ENCODE measurements at places on chromosomes 7 and 10.

DNA sequence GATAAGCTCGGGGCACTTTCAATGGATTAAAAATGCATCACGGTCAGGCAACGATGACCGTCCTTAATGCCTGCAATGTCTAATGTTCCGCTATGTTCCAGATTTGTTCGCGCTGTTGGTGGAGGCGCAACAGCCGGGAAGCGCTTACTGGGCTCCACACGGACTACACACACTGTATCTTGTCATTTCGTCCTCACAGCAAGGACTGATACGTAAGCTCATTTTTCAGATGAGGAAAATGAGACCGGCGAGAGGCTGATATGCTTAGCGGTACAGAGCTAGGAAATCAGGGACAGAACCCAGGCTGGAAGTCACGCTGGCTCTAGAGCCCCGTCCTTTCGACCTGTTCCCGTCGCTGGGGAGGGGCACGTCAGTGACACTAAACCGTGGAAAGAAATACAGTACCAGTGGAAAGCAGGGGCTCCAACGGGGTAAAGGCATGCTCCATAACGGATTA lies 670 bp downstream of the TPK1 start:
- no peak for DNase-seq

DNA sequence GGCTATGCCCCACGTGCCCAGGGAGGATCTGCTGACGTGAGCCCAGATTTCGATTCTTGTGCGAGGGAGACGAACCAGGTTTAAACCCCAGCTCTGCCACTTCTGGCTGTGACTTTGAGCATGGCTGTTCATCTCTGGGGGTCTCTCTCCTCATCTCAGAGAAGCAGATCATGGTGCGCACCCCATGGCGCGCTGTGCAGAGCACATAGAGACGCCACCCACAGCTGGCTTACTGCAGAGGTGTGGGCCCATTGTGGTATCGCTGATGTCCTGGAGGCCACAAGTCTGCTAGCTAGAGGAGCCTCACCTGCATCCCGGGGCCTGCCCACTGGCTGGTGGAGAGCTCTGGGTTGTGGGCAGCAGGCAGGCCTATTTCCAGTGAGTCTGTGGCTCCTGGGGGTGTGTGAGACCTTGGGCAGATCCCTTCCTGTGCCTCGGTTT lies 140.5 kb downstream of the LHPP start:
- no peak for DNase-seq

DNA sequence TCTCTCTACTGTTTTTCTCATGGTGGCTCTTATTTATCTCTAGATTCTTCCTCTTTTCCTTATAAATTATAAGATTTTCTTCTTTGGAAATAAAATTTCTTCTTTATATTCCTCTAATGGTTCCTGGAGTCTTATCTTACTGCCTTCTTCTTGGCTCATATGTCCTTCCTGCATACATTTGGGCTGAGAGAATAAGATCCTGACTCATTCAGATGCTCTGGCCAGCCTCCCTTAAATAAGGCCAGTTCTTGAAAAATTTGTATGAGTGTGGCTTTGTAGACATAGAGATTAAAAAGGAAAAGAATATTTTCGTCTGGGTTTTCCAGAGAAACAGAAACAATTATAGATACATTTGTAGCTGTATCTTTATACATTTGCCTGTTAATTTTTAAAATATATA lies 411.3 kb downstream of the KIF20B start:
- peak; percentile 23 for DNase-seq

DNA sequence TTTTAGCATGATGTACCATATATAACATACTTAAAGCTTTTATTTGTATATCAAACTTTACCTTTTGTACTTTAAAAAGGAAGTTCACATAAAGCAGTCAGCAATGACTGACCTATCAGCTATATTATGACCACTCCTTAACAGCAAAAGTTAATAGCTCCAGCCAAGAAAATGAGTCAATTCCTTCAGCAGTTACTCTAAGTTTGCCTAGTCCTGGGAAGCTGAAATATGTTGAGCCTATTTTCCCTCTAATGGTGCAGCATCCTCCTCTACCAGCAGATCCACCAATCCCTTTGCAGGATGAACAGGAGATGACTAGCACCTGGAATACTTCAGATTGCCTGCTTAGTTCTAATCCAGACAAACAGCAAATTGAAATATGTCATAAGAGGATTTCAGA lies 64.2 kb downstream of the CUL2 start:
- no peak for DNase-seq

DNA sequence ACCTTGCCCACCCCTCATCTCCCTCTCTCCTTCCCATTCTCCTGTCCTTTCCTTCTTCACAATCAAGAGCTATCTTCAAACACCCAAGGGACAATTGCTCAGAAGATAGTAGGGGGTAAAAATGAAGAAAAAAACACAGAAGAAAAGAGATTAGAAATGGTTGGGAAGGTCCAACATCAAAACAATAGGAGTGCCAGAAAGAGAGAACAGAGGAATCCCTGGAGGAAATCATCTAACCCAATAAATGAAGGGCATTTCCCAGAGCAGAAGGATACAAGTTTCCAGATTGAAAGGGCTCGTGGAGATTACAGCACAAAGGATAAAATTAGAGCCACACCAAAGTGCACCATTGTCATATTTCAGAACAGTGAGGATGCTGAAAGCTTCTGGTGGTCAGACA lies 145.6 kb downstream of the OAT start:
- DNase-seq: no peak

DNA sequence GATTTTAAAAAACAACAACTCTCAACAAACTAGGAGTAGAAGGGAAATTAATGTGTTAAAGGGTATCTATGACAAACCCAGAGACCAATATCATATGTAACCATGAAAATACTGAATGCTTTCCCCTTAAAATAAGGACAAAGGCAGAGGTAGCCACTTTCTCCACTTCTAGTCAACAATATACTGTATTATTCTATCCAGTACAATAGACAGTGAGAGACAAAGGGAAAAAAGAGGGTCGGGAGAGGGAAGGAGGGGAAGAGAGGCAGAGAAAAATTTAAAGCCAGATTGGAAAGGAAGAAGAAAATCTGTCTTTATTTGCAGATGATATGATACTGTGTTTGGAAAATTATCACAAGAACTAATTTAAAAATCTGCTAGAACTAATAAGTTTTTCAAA lies 39.1 kb upstream of the WDFY4 start:
- DNase-seq: no peak

- no peak for DNase-seq
Observed at GRCh38 chr10:78178940-78179339, 145.3 kb downstream of the RPS24 start.

- no peak for DNase-seq
Observed at GRCh38 chr7:7569081-7569527, 2.4 kb downstream of the MIOS start.

GRCh38 chr7:90980545-90980944 lies 283.7 kb upstream of the FZD1 start:
- DNase-seq: no peak

GRCh38 chr7:105454095-105454747 lies 65.5 kb upstream of the SRPK2 start:
- DNase-seq: peak; percentile 60

DNA sequence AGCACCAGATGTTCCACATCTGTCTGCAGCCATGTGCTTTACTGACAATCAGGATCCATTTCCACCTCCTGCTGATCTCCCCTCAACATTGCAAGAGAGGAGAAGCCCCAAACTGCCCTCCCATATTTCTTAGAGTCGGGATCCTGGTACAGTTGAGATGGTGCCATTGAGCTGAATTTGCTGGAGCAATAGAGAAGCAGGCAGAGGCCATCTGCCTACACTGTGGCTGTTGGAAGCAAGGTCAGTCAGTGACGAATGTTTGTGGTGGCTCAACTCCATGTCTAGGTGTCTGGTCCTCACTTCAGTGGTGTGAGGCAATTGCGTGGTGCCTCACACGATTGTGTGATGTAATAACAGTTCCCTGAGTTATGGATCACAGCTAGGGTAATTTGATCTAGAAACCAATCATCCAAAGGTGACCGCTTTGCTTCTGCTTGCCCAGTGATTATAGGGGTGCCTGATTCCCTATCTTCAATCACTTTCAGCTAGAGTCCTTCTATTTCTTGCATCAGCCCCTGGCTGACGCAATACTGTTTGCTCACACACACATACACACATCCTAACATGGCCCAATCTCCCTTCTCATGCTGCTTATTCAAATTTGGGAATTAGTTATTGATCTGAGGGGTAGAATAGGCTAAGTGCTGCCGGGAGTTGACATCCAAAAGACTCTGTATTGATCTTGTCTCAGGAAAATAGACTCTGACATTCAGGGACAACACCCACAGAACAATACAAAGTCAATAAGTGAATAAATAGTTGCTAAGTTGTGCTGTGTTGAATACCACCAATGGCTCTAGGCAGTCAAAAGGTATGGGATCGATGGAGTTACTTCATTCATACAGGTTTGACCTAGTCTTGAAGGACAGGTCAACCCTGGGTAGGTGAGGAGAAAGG lies 46.1 kb upstream of the SLC35B4 start:
- peak; percentile 67 for DNase-seq

DNA sequence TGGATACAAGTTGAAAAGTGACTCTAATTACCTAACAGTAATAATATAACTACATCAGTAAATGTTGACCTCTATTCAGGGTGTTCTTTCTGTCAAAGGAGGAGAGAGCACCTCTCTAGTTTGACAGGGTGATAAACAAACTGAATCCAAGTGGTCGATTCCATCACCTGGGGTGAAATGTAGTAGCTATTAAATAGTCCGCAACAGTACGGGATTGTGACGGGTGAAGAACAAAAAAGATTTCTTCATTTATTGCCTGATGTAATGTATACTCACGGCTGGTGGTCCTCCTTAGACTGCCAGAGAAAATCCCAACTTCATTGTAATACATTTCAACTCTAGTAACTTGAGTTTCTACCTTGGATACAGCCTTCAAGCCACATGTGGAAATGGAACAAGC lies 292.5 kb upstream of the CELF2 start:
- DNase-seq: no peak

DNA sequence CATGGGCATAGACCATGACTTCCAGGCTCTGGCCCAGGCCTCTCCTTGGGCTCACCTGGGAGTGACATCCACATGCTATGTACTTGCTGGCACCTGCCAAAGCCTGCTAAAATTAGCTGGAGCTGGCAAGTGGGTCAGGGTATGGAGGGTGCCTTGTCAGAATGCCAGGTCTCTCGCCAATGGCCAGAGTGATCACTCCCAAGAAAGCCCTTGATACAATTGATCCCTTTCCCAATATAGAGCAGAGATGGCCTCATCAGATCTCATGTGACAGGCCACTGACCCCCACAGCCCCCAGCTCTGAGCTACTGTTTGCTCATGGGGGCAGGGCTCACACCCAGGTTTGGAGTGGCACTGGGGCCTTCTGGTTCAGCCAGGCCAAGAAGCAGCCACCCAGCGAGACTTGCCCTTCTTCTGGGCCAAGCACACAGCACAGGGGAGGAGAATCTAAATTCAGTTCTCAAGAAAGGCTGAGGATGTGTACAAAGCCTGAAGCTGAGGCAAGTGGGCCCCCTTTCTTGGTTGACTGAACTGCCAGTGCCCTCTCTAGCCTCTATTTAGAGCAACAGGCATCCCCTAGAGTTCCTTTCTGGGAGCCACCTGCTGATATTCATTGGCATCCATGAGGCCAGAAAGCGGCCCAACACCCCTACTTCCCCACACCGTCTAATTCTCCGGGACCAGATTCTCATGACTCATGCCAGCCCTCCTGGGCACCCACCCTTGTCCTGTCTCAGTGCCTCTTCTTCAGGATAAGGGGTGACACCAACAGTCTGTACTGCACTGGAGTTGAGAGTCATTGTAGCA lies 18.9 kb upstream of the MYL7 start:
- no peak for DNase-seq

- DNase-seq: no peak
Observed at GRCh38 chr10:28302012-28302637, 739 bp downstream of the MPP7 start.

DNA sequence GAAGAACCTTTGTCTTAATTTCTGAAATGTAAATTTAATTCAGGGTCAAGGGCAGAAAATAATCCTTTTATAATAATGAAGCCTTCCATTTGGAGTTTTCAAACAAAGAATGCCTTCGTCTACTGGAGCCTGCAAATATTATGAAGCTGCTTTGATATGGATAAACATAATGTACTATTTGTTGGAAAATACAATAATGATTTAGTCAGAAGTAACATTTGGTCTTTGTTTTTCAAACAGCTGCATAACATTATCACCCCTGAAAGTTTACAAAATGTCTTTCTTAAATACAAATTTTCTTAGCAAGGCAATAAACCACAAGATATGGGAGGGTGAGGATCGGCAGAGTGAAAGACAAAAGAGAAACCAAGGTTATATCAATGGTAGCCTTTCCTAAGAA lies 41.5 kb downstream of the TMEM26 start:
- DNase-seq: no peak

- no peak for DNase-seq
Observed at GRCh38 chr10:42809676-42810075, 27.1 kb downstream of the BMS1 start.

DNA sequence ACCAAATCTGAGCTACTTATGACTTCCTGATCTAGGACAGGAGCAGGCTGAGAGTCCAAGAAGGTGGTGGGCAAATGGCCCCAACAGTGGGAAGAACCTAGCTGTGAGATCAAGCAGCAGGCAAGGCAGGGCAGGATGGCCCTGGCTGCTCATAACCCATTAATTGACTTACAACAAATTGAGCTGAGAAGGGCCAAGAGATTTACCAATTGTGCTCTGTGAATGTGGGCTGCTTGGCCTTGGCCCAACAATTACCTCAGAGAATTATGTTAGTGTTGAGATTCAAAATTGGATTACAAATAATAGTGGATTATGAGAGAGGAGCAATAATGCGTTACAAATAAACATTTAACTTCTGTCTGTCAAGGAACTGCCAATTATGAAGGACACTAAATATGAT lies 956.5 kb downstream of the KCNMA1 start:
- DNase-seq: no peak

DNA sequence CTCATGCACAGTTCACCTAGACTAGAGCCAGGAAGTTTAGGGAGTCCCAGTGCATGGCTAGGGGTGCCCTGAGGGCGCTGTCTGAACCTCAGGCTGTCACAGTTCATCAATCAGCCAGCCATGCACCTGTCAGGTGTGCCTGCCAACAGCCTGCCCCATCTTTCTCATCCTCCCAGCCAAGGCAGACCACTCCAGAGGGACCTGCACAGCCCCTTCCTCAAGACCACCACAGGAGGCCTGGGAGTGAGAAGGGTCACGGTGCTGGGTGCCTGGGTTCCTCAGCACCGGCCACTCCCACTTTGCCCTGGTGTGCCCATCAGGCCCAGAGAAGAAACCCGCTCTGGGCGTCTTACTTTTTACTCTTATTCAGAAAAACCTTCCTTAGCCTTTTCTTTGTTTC lies 8.4 kb downstream of the ATP6V1F start:
- DNase-seq: no peak

DNA sequence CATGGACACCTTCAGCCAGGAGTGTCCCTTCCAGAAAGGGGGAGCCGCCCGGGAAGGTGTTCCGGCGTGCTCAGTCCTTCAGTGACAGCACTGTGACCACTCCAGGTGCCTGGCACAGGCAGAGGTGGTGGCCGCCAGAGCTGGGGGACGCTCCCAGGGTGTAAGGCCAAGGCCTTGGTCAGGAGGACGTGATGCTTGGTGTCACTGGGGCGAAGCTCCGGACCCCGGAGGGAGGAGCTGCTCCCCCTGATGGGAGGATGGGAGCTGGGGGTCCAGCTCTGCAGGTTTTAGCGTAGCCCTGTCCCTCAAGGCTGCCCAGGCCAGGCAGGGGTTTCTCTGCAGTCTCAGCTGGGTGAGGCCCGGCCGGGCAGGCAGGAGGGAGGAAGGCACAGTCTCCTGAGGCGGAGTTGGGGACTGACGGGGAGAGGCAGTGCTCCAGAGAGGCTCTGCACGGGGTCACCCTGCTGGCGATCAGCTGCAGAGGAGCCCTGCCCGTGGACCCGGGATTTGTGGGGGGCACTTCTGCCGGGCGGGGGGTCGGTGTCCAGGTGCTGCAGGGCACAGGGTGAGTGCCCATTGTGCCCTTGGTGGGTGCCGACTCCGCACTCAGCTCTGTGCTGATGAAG lies 56.5 kb upstream of the DNAJB6 start:
- no peak for DNase-seq
